ENCODE measurements at places on chromosomes 12 and 14.

GRCh38 chr12:57127101-57127725 is 1.1 kb upstream of the LRP1 start:
- DNase-seq = peak; percentile 37

DNA sequence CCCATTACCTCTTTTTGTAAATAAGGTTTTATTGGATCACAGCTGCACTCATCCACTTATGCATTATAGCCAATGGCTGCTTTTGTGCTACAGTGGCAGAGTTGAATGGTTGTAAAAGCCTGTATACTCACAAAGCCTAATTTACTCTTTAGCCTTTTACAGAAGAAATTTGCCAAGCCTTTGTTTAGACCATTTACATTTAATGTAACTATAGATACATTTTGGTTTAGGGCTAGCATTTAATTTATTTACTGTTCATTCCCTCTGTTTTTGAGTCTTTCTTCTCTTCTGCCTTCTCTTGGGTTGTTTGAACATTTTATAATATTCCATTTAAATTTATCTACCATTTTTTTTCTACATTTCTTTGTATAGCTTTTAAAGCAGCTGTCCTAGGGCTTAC is 217.1 kb upstream of the AMIGO2 start:
- DNase-seq = no peak

DNA sequence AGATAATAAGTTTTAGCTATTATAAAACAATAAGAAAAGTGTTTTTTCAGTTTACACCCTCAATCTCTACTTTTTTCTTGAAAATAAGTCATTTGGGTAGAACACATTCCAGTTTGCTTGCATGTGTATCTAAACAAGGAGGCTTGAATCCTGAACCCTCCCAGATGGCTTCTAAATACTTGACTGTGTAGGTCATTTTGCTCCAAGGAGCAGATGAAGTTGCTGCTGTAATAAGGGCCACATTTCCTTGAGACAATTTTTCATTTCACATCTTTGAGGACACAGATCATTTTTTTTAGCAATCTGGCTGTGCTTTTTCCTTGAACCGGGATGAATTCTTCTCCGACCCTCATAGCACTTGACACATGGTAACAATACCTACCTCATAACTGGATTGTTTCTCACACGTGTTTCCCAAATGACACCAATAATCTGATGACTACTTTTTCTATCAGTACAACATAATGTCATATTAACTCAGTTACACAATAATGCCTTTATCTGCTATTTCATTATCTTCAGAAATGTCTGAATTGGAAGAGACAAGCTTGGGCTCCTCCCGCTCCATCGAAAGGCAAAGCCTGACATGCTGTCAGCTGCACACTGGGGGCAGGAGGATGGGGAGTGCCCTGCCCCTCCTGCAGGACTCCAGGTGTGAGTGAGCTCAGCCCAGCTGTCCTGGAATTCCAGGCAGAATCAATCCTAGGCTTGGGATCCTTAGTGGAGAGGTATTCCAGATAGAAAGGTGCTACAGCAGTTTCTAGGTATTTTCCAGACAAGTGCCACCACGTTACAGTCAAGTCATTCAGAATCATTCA is 30.9 kb downstream of the GPHB5 start:
- no peak for DNase-seq

DNA sequence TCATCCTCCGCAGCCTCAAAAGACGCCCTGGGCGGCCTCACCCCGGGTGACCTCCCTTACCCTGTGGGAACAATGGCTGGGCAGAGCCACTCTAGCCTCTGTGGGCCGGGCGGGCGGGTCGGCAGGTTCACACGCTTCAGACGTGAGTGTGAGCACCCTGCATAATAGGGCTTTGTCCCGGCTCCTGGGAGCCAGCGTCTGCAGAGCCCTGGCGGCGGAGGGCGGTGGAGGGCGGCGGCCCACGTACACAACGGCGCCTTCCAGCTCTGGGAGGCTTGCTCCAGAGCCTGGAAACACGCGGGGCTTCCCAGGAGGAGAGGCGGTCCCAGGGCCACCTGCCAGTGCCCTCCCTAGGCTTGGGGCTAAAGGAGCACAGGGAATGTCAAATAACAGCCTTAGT is 205.6 kb downstream of the BCL11B start:
- DNase-seq = no peak

DNA sequence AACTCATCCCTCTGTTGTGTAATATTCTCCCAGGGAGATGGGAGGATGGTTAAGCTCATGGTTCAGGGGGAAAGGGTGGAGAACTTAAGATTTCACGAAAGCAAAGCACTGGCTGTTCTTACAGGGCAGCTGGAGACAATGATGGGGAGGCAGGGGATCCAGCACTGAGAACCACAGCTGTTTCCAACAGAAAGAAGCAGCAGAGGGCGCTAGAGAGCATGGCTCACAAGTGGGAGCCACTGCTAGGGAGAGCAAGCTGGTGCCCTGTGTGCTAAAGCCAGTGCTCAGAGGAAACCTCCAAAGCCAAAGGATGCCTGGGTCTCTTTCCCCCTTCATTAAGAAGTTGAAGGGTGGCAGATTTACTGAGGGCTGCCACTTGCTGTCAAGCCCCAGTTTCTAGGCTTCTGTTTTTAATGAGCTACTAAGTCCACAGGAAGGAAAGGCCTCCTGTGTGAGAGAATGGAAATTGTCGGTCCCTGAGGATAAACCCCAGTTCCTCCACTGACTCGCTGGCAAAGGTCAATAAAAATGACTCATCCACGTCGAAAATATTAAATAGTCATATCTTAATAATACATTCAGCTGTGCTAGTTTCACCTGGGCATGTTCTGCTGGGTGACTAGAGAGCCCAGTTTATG is 199.7 kb downstream of the ANO2 start:
- peak; percentile 56 for DNase-seq

DNA sequence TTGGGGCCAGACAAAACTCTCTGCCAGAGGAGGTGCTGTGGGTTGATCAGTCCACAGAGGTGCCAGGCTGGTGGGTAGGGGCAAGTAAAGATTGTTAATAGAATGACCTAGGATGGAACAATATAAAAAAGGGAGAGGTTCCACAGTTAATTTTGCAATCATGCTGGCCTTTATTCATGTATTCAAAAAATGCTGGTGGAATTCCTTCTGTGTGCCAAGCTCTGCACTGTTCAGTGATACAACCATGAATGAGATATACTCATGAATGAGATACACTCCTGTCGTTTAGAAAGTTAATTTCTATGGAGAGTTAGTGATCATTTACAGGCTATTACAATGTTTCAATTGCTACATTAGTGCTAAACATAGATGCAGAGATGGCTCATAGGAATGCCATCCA is 252.6 kb upstream of the RMST start:
- no peak for DNase-seq

GRCh38 chr14:95336192-95336760 is 16.6 kb upstream of the CLMN start:
- no peak for DNase-seq

DNA sequence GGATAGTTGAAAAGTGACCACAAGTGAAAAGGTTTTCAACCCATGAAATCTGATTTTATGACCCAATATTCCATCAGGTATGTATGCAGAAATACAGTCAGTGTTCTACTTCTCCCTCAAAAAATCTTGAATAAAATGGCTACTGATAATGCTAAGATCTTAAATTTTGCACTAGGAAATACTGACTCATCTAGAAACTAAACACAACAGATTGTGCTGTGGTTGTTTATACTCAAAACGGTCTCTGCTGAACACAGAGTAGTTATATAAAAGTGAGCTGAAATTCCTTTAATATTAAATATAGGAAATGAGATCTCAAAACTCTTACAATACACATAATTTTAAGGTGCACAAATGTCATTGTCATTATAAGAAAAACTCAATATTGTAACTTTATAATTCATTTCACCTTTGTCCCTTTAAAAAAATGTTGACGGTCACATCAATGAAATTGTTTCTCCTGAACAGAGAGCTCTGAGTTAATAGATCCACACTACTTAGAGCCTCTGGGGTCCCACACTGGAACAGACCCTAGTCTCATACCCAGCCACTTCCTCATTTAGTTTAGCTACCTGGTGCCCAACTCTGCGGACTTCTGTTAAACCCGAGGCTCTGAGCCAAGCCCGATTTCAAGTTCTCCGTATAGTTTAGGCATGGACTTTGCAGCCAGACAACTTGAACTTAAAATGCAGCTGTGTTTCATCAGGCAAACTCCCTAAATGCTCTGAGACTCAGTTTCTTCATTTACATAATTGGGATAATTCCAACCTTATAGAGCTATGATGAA is 9.3 kb downstream of the COCH start:
- DNase-seq = no peak

DNA sequence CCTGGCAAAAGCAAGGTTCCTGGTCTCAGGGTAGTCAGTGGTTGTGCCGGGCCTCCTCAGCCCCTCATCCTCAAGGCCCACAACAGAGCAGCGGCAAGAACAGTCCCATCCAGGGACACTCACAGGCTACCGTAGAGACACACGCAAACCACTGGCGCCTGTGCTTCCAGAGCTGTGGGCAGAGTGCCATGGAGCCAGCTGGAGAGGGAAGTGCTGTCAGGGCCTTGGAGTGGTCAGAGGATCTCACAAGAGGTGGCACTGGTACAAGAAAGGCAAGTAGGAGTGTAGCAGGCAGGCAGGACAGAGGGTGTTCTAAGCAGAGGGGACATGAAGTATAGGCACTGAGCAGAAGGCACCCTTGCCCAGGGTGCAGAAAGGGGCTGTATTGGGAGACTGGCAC is 34.6 kb downstream of the ANKRD9 start:
- no peak for DNase-seq
